Right forelimb (tissue), 1 donor: ENCODE measurements at places on chromosomes 1 and 21.
A peak's percentile ranks its signal among the peaks of the same experiment; 100 is the strongest.

DNA sequence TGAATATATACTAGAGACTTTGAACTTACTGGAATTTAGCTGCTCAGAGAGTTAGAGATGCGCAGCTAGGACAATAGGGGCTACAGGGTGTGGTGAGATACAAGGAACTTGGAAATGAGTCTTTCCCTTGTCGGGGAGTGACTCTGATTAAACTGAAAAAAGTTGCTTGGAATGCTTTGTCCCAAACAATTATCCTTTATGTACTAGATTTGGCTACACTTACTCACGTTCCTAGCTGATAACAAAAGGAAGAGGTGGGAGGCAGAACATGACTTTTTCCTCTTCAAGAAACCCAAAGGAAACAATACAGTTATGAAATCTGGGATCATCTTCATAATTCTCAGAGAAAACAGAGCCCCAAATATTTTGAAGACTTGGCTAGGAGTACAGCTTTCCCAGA lies 6.9 kb upstream of the CGN start:
- no peak for DNase-seq

- no peak for DNase-seq
These were observed 98.2 kb downstream of the UCK2 start for GRCh38 chr1:165925498-165926079.

DNA sequence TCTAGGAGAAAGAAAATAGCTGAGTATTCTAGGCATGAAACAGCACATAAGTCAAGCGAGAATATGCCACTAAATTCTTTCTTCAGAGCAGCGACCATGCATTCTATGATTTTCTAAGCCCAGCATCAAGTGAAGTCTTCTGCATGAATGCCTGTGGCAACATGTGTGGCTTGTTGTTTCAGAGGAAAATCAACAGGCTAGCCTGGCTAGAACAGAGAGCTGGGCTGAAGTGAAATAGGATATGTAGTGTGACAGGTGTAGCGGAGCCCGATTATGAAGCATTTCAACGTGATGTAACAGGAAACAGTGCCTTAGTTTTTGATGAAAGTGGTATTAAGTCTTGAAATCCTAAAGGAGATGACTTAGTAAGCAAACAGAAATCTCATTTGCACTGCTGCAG lies 7.0 kb downstream of the CSDE1 start:
- no peak for DNase-seq

- DNase-seq, result peak; percentile 75
These were observed 540 bp downstream of the ARHGEF2 start for GRCh38 chr1:155977690-155978324.

GRCh38 chr1:4678066-4678717 lies 23.8 kb downstream of the AJAP1 start:
- DNase-seq, result no peak

GRCh38 chr1:217244971-217245370 lies 385.9 kb downstream of the GPATCH2 start:
- DNase-seq, result no peak

- DNase-seq, result no peak
These were observed 12.1 kb upstream of the C8B start for GRCh38 chr1:56977910-56978309.

DNA sequence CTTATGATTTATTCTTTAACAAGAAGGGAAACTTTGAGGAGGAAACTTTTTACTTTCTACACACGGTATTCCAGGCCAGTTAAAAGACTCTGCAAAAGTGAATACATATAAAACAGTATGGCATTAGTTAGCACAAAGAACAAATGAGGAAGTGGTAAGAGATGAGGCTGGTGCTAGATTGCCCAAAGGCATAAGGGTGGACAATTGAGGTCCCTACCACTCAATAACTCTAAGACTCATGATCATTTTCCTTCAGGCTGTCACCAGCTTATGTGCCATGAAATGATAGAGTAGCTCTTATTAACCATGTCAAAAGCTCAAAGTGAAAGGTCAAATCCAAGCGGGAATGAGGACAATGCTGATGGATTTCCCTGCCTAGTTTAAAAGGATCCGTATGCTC lies 124.5 kb downstream of the TBX15 start:
- no peak for DNase-seq

DNA sequence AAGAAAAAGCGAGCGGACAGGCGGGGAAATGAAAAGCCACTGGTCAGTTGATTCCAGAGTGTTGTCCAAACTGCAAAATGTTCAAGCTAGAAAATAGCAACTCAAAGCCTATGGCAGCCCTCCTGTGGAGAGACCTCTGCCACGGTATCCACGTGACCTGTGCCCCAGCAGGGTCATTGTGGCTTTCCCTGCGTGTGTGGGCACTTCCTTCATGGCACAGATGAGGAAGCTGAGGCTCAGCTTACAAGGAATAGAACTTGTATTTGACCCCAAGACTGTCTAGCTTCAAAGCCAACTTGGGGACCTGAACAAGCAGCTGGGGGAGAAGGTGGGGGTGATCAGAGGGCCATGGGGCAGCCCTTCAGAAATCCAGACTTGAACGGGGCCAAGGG lies 15.6 kb upstream of the PLEKHG5 start:
- no peak for DNase-seq

DNA sequence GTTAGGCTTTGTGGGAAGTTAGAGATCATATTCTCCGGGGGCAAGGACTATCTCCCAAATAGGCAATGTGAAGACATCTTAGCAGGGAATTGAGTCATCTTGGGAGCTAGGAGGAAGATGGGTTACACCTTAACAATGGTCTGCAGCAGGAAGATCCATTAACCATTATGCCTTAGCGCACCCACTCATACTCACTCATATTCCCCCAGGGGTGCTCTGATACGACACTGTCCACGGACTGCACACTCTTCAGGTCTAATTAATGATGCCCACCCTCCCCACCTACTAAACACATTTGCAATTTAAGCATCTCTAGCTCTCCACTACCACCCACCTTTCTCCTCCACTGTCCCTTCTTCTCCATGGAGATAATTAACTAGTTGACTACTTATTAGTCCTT lies 857 bp upstream of the AK5 start:
- DNase-seq, result no peak

DNA sequence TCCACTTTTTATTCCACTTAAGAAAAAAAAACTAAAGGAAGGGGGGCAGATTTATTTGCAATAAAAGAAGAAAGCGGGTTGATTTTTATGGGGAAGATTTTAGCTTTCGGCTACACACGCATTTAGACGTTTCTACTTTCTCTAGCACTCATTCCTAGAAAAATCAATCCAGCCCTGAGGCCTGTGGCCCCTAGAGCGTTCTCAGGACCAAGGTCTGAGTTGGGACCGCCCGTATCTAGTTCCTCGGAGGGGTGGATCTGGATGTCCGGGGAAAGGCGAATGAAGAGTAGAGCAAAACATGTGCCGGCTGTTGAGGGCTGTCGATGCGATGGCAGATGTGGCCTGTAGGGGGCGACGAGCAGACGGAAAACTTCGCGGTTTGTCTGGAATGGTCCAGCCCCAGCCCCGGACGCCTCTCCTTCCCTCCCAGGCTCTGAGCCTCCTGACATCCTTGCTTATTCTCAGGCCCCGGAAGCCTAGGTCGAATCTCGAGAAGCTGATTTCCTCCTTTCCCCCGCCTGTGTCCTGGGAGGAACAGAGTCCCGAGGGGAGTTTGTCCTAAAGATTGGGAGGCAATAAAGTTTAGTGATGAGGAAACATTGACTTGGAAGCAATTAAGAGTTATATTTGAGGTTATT lies 5.2 kb downstream of the FOXD3 start:
- peak; percentile 86 for DNase-seq

- no peak for DNase-seq
These were observed 113.6 kb upstream of the IGSF21 start for GRCh38 chr1:17994046-17994445.

- DNase-seq, result no peak
These were observed 42.5 kb downstream of the C1orf21 start for GRCh38 chr1:184429335-184429734.

DNA sequence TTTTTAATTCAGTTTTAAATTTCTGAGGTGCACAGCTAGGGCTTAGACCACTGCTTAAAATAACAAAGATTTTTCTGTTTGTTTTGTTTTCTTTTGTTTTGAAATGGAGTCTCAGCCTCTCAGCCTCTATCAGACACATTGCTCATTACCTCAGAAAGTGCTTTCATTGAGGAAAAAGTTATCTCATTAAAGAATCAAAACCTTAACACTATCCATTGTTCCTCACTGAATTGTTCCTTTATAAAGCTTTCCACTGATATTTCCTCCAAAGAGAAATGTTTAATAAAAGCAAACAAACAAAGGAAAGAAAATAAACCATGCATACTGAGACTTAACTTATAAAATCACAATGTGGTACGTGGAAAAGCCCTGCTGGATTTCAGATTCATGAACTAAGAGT lies 63.8 kb downstream of the SIPA1L2 start:
- DNase-seq, result no peak

DNA sequence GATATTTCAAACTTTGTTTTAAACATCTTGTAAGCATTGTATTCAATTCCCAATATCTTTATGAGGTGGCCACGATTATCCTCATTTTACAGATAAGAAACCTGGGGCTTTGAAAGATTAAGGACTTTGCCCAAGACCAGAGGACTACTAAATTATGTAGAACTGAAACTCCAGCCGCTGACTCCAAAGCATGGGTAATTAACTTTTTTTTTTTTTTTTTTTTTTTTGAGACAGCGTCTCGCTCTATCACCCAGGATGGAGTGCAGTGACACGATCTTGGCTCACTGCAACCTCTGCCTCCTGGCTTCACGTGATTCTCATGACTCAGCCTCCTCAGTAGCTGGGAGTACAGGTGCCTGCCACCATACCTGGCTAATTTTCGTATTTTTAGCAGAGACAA lies 68.7 kb downstream of the ALG14 start:
- no peak for DNase-seq

- no peak for DNase-seq
These were observed 37.2 kb downstream of the PTPN14 start for GRCh38 chr1:214514032-214514818.

- no peak for DNase-seq
These were observed 16.8 kb upstream of the HHAT start for GRCh38 chr1:210311726-210312493.

- peak; percentile 67 for DNase-seq
These were observed 3.0 kb downstream of the FMO1 start for GRCh38 chr1:171251042-171251951.

GRCh38 chr21:15552914-15553494 lies 176.8 kb upstream of the USP25 start:
- no peak for DNase-seq

- DNase-seq, result no peak
These were observed 20.7 kb upstream of the RCC2 start for GRCh38 chr1:17460219-17460618.

GRCh38 chr1:184973272-184974055 lies 844 bp downstream of the NIBAN1 start:
- peak; percentile 71 for DNase-seq

GRCh38 chr1:198124673-198125072 lies 32.1 kb upstream of the NEK7 start:
- no peak for DNase-seq

- no peak for DNase-seq
These were observed 86.9 kb upstream of the KCNE2 start for GRCh38 chr21:34276711-34277425.

GRCh38 chr1:92184632-92185031 lies 33.1 kb upstream of the C1orf146 start:
- no peak for DNase-seq

DNA sequence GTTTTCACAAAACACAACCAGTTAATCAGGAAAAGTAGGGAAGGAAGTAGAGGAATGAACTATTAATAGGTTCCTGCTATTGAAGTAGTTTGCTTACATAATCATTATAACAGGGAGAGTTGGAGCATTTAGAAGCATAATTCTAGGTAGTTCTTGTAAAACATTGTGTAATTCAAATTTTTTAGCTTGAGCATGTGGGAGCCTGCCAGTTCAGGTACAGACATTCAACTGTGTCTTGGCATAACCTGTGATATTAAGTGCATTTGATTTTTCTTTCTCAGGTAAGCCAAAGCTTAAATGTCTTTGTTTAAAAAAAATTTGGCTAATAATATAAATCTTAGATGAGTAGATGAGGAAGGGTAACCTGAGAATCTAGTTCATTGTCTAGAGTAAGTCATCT lies 3.4 kb downstream of the YTHDF2 start:
- no peak for DNase-seq

- DNase-seq, result no peak
These were observed 67.5 kb downstream of the PLA2G4A start for GRCh38 chr1:186896211-186896610.

DNA sequence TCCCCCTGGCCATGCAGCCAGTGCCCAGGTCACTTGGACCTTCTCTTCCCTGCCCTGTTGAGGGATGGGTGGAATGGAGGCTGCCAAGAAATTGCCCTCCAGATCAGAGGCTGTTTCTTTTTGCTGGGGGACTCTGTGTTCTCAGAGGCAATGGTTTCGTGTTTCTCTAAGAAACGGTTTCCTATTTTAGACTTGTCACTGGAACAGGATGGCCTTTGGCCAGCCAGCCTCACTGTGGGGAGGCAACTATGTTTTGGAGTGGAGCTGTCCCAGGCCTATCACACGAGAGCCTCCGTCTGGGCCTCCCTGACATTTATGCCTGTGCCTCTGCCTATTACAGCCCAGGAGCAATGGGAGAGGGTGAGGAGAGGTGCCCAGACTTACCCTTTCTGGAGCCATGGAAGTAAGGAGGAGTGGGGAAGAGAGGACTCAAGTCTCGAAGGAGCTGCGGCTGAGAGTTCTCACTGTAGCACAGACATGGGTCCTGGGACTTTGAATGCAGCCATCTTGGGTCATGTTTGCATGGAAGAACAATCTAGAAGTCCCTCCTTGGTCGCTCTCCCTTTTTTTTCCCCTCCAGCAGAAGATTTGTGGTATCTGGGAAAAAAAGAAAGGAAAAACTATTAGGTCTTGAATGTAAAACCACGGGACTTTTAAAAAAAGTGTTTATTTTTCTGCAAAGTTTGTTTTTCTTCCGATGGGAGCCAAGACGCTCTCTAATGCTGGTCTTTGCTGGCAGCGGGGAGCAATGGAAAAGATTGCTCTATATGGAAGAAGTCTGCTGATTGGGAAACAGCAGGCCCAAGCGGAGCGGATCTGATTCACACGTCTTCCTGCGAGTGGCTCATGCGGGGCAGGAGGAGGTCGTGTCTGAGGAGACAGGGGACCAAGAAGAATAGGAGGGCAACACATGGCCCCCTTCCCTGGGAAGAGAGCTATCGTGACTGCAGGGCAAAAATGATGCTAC lies 219.2 kb downstream of the FOXD2 start:
- no peak for DNase-seq

- DNase-seq, result no peak
These were observed 32.9 kb upstream of the CLDN8 start for GRCh38 chr21:30248844-30249243.

DNA sequence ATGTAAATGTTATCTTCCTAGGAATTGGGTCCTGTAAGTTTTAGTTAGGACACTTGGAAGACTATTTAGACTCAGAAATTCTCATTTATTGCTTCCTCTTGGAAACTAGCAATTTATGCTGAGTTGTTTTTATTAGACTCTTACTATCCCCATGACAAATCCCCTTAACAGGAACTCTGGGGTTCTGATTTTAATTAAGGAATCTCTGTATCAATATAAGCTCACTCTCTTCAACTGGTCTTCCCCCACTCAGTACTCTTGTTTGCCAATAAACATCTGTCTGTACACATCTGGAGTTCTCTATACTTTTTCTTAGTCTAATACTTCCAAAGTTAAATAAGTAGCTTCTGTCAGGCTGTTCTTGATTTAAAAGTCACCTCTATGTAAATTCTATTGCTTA lies 64.1 kb upstream of the TBX15 start:
- no peak for DNase-seq
